CD8-positive, alpha-beta memory T cell (primary cell): ENCODE measurements at places on chromosomes 6 and 20.

GRCh38 chr6:12335131-12335527 is 45.0 kb downstream of the EDN1 start:
- DNase-seq = no peak

DNA sequence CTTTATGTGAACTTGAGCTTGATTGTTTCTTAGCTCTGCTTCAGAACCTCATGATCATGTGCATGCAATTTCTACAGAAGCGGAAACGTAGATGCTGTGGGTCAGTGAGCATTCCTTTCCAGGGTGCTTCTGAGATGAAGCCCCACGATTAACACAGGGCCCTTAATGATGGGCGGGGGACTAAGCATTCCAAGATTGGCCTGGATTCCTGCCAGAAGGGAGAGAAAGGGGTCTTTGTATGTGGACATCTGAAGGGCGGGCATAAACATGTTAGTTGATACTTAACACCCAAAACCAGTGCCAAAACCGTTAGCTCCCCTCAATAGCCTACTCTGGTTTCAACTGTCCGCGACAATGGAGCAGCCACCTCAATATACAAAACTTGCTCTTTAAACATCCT is 46.9 kb upstream of the POU3F2 start:
- DNase-seq = no peak

DNA sequence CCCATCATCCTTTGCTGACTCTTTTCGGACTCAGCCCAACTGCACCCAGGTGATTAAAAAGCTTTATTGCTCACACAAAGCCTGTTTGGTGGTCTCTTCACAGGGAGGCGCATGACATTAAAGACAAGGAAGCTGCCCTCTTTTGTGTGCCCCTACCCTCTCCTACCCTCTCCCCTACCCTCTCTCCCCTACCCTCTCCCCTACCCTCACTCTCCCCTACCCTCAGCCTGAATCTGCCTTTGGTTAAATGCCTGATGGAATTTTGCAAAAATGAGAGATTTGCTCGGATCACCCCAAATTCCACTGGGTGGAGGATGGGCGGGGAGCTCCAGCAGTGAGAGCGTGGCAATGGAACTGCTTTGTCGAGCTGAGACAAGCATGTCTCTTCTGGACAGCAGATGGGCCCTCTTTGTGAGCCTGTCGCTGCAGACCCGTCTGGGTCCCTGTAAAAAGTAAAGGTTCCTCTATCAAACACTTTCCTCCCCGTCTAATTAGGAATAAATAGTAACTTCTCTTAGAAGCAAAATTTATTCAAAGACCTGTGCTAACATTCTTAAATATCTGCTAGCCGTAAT is 76.4 kb upstream of the MLN start:
- no peak for DNase-seq

GRCh38 chr6:135211306-135211702 is 30.2 kb downstream of the MYB start:
- DNase-seq = no peak

- DNase-seq = no peak
Measured at GRCh38 chr6:34581561-34581920, 25.4 kb upstream of the SPDEF start.

GRCh38 chr6:15892369-15892768 is 229.5 kb upstream of the DTNBP1 start:
- DNase-seq = no peak

DNA sequence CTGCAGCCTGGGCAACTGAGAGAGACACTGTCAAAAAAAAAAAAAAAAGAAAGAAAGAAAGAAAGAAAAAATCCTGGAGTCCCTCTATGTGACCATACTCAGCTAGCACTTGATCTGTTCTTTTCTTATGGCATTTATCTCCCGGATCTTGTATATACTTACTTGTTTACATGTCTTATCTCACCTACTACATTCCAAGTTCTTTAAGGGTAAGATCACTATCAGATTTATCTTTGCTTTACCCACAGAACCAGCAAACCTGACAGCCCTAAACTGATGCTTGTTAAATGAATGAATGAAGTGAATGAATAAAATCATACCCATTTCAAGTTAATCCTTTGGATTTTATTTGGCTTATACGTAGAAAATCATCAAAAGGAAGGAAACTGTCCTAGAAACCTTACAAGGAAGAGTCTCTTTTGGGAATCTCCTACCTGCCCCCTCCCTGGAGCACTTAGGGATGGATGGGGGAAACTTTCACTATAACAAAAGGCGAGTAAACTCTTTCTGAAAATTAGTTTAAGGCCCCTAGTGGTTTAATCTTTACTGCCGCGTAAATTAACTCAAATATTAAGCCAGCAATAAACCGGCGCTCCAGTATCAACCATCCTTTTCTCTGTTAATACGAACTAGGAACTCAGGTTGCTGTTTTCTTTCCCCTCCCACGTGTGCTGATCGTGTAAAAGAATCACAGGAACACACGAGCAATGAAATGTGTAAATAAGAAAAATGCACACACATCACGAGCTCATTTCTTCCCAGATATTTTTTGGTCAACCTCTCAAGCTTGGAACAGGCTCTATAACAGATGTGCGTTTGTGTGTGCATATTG is 1.3 kb upstream of the UTRN start:
- DNase-seq = no peak

DNA sequence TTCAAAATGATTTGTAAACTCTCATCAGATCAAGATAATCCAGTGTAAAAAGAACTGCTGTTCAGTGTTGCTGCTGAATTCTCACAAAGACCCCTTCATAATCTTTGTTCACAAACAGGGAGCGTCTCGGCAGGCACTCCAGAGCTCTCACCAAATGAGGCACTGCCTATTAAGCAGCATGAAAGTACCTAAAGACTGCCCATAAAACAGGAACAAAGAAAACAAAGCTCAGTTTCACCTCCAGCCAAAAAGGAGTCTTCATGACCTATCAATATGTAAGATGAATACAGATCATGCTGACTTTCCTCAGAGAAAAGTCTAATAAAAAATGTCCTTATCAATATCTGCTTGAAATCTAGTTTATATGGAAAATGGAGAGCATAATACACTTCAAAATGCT is 41.8 kb downstream of the GPR63 start:
- no peak for DNase-seq

GRCh38 chr6:163599136-163599535 is 184.6 kb downstream of the QKI start:
- no peak for DNase-seq

- no peak for DNase-seq
Measured at GRCh38 chr6:47268572-47269187, 41.0 kb downstream of the TNFRSF21 start.

DNA sequence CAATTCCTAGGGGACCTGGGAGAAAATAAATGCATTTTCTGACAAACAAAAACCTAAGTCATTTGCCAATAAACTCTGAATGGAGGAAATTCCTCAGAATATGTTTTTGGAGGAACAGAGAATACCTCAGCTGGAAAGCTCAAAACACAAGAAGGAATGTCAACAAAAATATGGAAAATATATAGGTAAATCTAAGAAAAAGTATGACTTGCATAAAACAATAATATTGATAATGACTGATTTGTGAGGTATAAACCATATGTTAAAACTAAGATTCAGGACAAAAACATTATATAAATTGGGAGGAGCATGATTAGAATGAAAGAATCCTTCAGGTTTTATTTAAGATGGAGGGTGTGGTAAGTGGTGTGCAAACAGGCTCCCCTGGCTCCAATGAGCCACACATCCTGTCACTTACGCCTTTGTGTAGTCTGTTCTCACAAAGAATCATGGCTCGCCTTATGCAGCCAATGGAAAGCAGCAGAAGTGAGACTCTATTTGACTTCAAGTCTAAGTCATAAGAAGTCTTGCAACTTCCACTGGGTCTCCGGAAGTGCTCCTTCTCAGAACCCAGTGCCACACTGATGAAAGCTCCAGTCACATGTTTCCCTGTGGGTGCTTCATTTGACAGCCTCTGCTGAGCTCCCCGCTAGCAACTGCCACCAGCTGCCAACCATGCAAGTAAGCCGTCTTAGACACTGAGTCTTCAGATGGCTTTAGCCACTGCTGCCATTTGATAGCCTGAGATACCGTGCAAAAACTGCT is 8.1 kb downstream of the CFAP61 start:
- no peak for DNase-seq

- no peak for DNase-seq
Measured at GRCh38 chr6:34150766-34151165, 4.9 kb upstream of the GRM4 start.

- no peak for DNase-seq
Measured at GRCh38 chr6:41372832-41373626, 37.6 kb downstream of the NCR2 start.

DNA sequence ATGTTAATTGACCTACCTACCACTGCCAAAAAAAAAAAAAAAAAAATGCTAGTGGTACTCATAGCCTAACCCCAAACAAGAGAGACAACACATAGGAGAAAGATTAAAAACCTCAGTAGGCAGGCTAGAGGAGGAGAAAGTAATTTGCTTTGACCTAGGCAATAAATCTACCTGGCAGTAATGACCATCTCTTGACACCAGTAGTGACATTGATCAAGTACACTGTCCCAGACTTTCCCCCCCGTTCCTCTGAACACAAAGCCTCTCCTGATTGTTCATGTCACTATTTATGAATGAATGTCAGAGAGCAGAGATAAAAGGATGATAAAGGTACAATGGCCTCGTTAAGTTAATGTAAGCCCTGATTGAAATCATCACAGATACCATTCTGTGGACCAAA is 746.8 kb downstream of the CBLN4 start:
- DNase-seq = no peak

DNA sequence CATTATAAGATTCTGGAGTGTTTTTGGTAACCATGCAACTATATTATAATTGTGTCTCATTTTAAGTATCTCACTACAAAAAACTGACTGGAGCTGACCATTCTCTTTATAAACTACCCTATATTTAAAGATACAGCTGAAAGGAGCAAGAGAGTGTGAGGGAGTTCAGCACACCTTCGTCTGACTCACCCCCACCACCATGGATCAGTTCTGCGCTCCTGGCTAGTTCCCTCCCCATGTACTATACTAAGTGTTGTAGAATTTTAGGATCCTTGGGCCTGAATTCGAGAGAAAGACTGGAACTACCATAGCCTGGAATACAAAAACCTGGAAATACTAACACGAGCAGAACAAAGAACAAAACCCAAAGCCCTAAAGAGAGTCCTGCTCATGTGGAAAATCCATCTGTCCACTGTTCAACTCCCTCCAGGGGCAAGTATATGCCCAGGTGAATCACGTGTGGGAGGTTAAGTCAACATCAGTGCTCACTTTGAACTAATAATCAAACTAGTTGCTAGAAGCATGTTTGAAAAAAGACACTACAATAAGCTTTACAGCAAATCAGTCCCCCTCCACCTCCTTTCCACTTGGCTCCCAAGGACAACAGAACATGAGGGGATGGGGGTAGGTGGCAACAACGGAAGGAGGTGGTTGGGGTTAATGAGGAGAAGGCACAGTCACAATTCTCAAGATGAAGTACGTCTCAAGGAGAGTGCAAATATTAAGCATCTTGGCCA is 46.8 kb downstream of the ELOVL5 start:
- no peak for DNase-seq

DNA sequence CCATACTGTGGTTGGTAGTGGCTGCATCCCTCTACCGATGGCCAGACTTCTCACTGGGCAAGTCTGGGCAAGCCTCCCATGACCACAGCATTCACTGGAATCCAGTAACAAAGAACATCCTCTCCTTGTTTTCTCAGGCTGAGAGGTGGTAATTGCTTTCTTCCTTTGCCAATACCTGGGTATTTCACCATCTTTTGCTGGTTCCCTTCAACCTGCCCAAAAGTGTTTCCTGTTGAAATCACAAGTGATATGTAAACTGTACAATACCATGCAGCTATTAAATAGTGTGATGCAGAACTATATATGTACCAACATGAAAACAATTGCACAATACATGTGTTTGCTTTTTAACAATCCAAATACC is at the start of gene PTCHD4:
PTCHD4 (minus strand) TSS at position 55 of the 364 bp plus-strand sequence. CDS start 42,240 bp downstream, outside the sequence.
- no peak for DNase-seq

GRCh38 chr20:50720582-50720981 is 10.8 kb upstream of the PARD6B start:
- no peak for DNase-seq

DNA sequence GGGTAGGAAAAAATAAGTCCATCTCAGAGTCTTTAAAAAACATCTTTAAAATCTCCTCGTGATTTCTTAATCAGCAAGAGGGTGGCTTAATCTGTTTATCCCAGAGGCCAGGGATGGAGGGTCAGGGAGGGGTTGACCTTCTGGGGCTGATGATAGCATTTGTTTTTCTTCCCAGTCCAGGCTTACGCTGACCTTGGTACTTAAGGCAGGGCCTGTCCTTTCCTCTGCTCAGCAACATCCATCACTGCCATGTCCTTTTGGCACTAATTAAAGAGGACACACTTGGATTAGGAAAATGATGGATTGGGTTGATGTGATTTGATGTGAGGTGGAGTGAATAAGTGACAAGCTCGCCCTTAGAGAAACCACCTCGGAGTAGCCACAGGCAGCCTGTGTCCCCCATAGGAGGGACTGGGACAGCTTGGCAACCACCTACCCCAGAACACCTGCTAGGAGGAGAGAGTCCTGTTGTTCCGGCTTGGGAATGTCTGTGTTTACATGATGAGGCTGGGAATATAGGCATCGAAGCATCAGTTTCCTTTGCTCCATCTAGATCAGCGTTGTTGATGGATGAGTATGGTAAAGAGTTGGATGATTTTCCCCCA is 44.2 kb downstream of the PHACTR3 start:
- DNase-seq = no peak

DNA sequence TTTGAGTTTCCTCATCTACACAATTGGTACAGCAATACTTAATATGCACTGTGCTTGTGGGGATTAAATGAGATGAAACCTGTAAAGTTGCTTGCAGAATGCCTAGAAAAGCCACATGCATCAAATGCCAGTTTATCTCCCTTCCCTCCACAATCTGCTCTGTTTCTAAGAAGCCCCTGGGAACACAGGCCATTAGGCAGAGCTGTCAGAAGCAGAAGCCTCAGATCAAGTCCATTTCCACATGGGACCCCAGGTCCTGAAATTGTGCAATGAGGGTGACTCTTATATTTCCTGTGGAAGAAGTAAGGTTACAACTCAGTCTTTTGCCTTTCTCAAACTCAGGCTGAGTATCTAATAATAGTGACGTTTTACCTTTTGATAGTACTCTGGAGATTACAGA is 737.4 kb downstream of the KIF16B start:
- no peak for DNase-seq

GRCh38 chr6:149686230-149686629 is 31.7 kb downstream of the LATS1 start:
- DNase-seq = no peak

- no peak for DNase-seq
Measured at GRCh38 chr20:35432430-35432735, 5.6 kb downstream of the GDF5 start.

DNA sequence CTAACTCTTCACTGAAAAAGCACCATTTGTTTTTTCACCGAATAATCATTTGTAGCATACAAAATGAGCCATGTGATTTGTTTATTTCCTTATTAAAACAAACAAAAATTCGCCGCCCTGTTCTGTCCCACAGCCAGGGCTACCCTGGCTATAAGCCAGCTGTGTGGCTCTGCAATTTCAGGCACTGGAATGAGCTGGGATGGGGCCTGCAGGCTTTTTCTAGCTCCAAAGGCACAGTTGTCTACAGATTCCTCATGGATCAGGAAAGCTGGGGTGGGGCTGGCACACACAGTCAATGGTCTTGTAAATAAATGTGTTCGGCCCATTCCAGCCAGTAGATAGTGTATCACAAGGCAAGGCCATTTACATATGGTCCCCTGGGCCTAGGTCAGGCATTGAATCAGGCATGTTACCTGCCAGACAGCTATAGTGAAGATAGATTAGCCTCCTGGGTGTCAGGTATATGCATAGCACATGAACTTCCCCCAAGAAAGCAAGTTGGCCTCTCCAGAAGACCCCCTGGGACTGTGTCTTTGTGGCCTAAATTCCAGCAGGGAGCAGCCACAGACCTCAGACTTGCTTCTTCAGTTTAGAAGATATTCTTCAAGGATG is 608.9 kb downstream of the MAFB start:
- DNase-seq = no peak

- DNase-seq = no peak
Measured at GRCh38 chr6:3183066-3183465, 25.7 kb upstream of the TUBB2A start.
